PC-3 (cell line): ENCODE measurements at places on chromosomes 5 and 9.

GRCh38 chr5:165138236-165138635 is 1632.8 kb downstream of the MAT2B start:
- DNase-seq, result no peak

- DNase-seq, result no peak
Observed at GRCh38 chr9:130122456-130122855, 49.7 kb upstream of the NCS1 start.

GRCh38 chr5:69035665-69036064 is 58.1 kb upstream of the SLC30A5 start:
- DNase-seq, result no peak

DNA sequence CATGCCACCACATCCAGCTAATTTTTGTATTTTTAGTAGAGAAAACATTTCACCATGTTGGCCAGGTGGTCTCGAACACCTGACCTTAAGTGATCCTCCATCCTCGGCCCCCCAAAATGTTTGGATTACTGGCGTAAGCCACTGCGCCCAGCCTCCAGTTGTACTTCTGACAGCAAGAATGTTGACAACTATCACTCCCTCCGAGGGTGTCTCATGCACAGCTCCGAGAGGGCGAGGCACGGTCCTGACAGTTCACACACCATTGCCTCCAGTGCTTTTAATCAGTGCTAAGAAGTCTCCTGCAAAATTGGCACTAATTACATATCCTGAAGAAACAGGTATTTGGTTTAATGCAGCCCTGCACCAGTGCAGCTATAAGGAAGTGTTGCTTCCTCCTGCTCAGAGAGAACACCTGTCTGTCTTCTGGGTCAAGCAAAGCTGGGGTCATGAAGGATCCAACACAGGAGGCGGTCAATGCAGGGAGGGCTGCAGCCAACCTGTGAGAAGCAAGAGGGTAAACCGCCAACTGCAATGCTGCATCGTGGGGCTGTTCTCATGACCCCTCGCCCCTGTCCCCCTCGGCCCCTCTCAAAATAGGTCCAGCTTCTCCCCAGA is 184.0 kb downstream of the MED10 start:
- no peak for DNase-seq

DNA sequence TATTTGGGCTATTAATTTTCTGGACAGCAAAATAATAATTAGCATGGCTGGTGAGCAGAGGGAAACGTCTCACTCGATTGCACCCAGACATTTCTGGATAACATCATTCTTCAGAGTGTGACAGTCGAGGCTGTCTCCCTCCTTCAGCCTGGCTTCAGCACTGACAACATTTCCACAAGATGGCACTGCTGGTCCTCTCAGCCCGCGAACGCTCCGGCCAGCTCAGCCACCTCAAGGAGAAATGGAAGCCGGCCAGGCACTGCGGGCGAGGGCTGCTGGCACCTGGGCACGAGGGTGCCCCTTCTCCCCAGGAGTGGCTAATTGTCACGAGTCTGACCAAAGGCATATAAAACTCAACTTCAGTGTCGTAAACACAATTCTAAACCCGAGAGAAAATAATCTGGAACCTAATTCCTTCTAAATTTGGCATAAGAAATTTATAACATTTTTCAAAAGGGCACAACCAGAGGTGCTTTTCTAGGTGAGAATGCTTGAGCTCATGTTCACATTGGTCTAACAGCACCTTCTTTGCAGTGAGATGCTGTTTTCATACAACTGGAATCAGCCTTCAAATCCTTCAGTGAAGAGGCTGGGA is 65.9 kb downstream of the DAP start:
- peak; percentile 96 for DNase-seq

GRCh38 chr5:32539981-32540845 is 45.1 kb upstream of the SUB1 start:
- no peak for DNase-seq

- peak; percentile 64 for DNase-seq
Observed at GRCh38 chr9:137301081-137301947, 757 bp downstream of the NRARP start.

DNA sequence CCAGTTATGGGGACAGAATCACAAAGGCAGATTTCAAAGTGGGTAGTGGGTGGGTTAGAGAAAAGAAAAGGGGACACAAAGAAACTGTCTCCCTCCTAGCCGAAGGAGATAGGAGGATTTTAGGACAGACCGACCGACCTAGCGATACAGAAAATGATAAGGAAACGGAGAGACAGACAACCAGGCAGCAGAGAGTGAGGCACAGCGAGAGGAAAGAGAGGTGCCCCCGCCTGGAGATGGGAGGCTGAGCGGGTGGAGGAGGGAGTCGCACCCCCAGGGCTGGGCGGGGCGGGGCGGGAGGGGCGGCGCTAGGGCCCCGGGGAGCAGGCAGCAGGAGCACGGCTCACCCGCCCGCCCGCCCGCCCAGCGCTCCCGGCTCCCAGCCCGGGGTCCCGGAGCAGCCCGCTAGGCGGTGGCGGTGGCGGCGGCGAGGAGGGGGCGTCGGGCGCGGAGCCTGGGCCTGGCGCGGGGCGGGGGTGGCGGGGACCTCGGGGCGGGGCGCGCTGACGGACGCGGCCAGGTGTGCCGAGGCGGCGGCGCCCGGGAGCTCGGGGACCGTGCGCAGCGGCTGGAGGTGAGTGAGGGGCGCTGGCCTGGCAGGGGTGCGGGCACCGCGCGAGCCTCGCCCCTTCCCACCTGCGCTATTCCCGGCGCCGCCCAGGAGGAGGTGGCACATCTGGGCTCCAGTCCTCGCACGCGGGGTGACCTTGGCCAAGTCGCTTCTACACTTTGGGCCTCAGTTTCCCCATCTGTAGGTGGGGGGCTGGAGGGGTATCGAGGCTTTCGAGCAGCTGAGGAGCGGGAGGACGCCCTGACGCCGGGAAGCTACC is 15.9 kb upstream of the SYNPO start:
- DNase-seq, result no peak

DNA sequence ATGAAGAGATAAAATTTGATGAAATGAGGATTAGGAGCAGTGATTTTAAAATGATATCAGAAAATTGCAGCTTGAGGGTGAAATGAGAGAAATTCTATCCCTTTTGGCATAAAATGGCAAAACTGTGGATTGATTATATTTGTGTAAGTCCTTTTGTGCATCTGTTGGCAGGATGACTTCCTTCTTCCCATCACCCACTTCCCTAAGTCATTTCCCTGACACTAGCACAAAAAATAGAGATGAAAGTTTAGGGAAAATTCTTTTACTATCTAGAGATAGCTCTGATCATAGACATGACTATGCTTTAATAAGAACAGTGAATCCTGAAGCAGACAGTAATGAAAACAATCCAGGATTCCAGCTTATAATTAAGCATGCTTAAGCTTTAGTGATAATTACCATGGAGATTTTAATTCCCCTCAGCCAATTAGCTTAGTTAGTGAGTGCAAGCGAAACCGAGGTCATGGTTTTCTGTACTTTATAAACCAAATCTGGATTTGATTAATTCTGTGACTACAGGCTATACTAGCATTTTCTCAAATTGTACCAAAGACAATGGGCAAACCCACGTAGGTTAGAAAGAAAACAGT is 163.6 kb upstream of the TARS1 start:
- DNase-seq, result no peak

DNA sequence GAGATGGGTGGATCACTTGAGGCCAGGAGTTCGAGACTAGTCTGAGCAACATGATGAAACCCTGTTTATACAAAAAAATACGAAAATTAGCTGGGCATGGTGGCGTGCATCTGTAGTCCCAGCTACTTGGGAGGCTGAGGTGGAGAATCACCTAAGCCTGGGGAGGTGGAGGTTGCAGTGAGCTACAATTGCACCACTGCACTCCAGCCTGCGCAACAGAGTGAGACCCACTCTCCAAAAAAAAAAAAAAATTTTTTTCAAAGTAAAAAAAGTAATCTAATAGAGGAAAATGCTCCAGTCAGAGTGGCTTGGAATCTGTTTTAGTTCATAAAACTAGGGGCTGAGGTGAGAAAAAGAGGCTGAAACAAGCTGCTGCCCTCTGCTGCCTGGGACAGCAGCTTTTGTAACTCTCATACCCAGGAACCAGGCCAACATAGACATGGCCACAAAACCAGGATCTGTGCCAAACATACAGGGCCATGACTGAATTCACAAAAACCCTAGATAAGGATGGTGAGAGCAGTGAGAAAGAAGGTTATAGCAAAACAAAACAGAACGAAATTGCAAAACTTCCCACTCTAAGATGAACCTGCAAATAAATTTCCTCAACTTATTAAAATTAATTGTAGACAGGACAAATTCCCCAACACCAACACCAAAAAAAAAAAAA is 13.1 kb upstream of the DCAF12 start:
- DNase-seq, result peak; percentile 64

GRCh38 chr9:79480639-79481038 is 91.1 kb upstream of the TLE4 start:
- DNase-seq, result no peak

DNA sequence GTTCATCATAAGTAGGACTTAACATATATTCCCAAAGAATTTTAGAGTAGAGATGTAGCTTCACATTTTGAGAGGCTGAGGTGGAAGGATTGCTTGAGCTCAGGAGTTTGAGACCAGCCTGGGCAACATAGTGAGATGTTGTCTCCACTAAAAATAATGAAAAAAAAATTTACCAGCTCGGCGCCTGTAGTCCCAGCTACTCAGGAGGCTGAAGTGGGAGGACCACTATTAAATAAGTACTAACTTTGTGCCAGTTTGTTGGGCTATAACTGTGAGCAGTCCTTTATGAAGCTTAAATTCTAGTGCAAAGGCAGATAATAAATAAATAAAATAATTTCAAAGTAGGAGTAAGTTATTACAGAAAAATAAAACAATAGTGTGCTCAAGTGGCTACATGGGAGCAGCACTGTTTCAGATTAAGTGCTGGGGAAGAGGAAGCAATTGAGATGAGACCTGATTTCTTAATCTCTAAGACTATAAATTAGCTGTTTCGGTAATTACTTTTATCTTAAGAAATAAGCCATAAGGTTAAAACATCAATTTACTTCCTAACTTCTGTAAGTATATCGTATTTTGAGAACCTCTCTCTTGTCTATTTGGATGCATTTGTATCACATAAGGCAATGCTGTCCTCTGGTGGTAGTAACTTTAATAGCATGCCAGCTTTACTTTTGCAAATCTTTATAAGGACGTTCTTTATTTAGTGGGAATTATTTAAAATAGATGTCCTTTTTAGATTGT is 98.9 kb downstream of the CSNK1G3 start:
- DNase-seq, result peak; percentile 68

DNA sequence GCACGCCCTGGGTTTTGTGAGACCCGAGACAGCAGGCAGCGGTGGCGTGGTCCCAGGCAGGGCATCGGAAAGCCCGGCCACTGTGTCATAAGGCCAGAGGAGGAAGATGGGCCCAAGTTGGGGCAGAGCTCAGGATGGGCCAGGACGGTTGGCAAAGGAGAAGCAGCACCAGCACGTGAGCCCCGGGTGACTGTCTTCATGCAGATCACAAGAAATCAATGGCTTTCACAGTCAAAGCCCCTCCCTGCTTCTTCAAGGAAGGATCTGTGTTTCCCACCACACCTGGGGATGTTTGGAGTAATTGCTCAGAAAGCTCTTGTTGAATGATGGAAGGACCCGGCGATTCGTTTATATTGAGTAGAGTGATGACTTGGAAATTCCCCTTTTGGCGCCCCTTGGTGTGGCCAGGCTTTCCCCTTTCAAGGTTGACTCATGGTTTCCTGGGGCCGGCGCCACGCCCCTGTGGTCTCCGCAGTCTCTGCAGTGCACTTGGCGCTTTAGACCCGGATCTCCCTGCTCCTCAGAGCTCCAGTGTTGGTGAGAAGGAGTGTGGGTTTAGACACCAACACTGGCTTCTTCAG is 52.1 kb downstream of the IL31RA start:
- no peak for DNase-seq

GRCh38 chr5:14663734-14664269 is 716 bp upstream of the OTULIN start:
- no peak for DNase-seq

DNA sequence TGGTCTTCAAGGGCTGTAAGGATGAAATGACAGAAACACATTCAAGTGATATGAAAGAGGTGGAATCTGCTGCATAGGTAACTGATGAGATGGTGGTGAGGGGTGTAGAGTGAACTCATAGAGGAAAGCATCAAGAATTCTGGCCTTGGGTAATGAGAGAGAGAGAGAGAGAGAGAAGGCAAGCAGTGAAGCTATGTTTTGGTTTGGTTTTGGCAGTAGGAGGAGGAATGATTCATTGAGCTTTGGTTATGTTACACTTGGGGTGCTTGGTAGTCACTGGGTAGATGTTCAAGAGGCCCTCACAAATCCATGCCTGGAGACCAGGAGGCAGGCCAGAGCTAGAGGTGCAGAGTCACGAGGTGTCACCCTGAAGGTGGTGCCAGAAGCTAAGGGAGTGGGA is 89.5 kb downstream of the EGFLAM start:
- DNase-seq, result no peak

DNA sequence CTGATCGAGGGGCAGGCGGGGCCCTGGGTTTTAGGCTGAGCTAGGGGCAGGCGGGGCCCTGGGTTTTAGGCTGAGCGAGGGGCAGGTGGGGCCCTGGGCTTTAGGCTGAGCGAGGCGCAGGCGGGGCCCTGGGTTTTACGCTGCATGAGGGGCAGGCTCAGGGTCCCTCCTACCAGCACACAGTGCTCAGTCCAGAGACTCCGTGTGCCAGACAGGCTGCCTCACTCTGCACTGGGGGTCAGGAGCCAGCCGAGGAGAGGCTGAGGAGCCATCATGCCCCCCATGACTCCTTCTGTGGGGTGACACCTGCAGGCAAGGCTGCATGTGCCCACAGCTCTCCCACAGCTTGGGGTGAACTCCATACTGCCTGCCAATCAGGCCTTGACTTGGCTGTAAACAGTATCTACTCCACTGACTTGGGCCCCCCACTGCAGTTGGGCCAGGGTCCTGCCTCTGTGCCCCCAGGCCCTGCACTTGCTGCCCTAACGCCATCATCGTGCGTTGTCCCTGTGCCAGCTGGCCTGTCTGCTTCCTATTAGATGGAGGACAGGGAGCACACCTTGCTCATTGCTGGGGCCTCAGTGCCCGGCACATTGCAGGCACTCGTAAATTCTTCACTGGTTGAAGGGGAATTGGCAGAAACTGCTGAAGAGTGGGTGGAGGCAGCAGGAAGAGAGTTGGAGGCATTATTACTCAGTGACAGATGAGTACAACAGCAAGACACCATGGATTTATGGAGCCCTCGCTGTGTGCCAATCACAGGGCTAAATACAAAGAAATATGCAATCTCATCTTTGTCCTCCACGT is 78.6 kb downstream of the AMBP start:
- DNase-seq, result no peak

DNA sequence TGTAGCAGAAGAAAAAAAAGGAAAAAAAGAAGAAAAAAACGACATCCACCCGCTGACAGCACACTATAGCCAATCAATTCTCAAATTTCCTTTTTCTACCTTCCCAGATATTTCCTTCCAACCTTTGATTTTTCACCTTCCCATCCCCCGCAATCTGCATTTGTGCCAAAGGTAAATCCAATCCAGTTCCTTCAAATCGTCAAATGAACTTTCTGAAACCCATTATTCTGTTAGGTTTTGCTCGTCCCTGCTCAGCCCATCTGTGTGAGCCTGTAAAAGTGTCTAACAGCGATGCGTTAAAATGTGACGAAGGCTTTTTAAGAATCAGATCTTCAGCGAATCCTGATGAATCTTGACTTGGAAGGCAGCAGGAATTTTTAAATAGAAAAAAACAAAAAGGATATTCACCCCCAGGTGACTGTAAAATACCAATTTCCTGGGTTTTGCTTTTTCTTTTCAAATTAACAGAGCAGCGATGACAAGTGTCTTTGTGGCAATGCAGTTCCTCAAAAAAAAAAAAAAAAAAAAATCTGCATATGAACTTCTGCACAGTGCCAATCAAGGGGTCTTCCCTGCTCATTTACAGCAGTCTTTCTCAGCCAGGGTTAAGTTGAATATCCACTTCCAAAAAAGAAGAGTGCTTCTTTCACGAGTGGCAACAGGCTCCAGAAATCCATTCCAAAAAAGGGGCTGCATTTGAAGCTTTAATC is 367 bp upstream of the SHC3 start:
- no peak for DNase-seq
